Tongue (tissue), 3 donors: ENCODE measurements at places on chromosomes 2 and 18. TPM values are rescaled to one million over a fixed set of nuclear protein-coding genes. Genes with fewer than 3 reads are reported as not detected.
A peak's percentile ranks its signal among the peaks of the same experiment; 100 is the strongest.

Gene AQP12A
- total RNA-seq: not detected

Gene RIT2
- total RNA-seq: not detected

Gene NTSR2
- total RNA-seq: not detected

Gene NDC80
- 9.4 TPM for total RNA-seq

DNA sequence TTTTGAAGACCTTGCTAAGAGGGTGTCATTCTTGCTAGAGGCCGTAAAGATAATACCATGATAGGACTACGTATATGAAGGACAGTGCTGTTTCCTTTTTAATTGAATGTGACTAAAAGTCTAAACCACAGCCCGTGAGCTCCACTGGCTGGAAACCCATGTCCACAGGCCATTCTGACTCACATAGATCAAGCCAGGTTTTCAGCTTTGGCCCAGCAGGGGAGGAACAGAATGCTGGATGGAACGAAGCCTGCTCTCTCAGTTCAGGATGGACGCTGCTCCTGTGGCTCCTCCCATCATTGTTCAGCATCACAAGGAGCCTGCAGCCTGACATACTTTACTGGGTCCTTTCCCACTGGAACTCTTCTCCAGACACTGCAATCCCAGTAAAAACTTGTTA, 47.6 kb downstream of the ALPK2 start:
- no peak for DNase-seq

DNA sequence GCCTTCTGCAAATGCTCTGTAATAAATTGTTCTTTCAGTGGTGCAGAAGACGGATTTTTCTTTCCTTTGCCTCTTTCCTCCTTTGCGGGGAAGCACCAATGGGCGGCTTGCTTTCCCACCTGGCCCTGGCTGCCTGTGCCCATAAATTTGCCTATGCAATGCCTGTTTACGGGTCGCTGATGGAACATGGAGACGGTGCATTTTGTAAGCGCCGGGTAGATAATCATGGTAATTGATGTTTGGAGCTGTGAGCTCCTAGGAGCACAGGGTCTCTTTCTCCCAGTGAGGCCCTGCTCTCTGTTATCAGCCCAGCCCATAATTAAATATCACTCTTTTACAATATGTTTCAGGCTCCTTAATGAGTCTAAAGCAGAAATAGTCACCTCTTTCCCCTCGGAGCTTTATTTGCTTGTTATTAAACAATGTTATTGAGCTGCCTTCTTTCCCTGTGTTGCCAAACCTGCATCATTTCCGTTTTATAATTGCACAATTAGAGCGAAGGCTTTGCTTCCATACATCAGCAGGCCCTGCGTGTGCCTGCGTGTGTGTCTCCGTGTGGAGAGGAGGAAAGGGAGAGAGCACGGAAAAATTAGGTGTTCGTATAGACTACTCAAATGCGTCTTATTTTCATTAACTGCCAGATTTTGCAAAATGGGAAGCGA, 437.4 kb upstream of the POU3F3 start:
- no peak for DNase-seq

- no peak for DNase-seq
Measured at GRCh38 chr18:50886929-50887328, 8.0 kb downstream of the ME2 start.

GRCh38 chr18:57587098-57587661, 678 bp upstream of the FECH start:
- no peak for DNase-seq

- no peak for DNase-seq
Measured at GRCh38 chr2:215405722-215406581, 29.9 kb downstream of the FN1 start.

DNA sequence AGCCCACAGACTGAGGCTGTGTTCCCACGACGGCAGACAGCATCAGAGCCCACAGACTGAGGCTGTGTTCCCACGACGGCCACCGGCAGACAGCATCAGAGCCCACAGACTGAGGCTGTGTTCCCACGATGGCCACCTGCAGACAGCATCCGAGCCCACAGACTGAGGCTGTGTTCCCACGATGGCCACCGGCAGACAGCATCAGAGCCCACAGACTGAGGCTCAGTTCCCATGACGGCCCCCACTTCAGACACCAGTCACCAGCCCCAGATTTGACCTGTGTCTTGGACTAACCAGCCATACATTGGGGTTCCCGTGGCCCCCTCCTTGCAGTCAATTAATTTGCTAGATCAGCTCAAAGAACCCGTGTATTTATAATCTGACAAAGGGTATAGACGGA, 57.8 kb upstream of the SNTG2 start:
- no peak for DNase-seq

- peak; percentile 10 for DNase-seq
Measured at GRCh38 chr18:10378688-10379420, 75.6 kb upstream of the APCDD1 start.

DNA sequence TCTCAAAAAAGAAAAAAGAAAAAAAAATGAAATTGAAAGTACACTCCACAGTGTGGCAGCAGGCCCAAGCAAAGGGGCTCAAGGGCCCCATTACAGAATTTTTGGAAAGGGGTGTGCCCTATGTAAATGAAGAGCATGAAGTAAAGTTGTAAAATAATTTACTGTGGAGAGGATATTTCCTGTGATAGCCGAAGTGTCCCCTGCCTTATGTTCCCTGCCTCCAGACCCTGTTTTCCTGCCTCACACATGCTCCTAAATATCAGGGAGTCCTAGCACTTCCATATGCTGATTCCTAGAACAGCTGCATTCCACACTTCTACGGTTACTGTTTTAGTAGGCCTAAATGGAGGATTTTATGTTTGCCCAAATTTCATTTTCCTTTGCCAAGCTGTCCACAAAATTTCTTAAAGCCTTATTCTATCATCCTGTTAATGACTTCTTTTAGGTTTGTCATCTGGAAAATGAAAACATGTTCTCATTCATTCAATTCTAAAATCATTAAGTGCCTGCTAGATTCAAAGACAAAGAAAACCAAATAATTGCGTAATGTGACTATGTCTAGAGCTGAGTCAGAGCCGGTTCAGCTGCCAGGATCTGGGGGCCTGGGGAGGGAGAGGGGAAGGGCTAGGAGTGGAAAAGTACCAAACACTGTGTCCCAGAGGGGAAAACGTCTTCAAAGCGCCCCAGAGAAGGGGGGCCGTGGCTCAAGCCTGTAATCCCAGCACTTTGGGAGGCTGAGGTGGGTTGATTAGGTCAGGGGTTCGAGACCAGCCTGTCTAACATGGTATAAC, 25.9 kb upstream of the IMPA2 start:
- DNase-seq: peak; percentile 92

GRCh38 chr18:76450452-76451395, 44.3 kb downstream of the ZNF516 start:
- DNase-seq: peak; percentile 80

DNA sequence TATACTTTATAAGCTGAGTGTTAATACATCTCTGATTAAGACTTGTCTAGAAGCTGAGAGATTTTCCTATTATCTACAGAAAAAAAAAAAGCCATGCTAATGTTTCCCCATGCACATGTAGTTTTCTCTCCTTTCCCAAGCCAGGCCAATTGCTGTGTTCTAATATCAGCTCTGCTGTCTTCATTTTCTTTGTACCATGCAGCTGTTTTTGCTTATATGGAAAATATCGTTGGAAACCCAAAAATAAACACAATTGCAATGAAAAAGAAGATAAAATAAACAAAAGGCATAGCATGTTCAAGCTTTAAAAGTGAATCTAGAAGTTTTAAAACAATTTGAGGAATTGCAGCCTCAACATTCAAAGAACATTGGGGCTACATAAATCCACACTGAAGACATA, 817.4 kb upstream of the ACVR2A start:
- peak; percentile 26 for DNase-seq

GRCh38 chr2:437756-438393, 150.0 kb upstream of the ALKAL2 start:
- DNase-seq: peak; percentile 71

DNA sequence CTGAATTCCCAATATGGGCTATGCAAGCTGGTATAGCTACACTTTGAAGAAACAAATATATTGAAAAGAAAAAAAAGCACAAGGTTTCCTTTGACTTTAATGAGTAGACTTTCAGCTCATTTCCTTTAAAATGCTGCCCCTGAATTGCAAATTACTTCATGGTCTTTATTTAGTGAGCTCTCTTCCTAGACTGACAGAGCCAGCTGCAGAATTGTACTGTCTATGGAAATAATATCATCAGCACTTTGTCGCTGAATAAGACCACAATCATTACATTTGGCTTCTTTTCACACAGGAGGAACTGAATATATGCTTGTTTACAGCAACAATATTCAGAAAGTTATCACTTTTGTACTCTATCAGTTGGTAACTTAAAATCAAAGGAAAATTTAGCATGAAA, 41.7 kb downstream of the ARL5A start:
- DNase-seq: peak; percentile 93

- DNase-seq: peak; percentile 10
Measured at GRCh38 chr2:179525340-179525739, 260.7 kb upstream of the SESTD1 start.
